ENCODE measurements at places on chromosomes 5 and 9. TPM values are rescaled to one million over a fixed set of nuclear protein-coding genes. Genes with fewer than 3 reads are reported as not detected.

The SMIM32 gene
- not detected for total RNA-seq

The GRIA1 gene
- not detected for total RNA-seq

The KIAA1191 gene
- 52.2 TPM for total RNA-seq

The PCDHGA11 gene
- 18.8 TPM for total RNA-seq

The ZNF354C gene
- 3.3 TPM for total RNA-seq

The NIM1K gene
- total RNA-seq = 0.68 TPM

The TAF11L10 gene
- not detected for total RNA-seq

The PHYHD1 gene
- total RNA-seq = 33.5 TPM

The TMEM252 gene
- not detected for total RNA-seq

The DOK3 gene
- total RNA-seq = 2.1 TPM

The SLC1A3 gene
- 12.3 TPM for total RNA-seq

The AJM1 gene
- 1.1 TPM for total RNA-seq

The PCDHAC1 gene
- total RNA-seq = not detected

The ADGRV1 gene
- total RNA-seq = not detected

The CAVIN4 gene
- 0.25 TPM for total RNA-seq

The SLC22A4 gene
- 3.7 TPM for total RNA-seq

The SLC36A3 gene
- not detected for total RNA-seq

The ARSI gene
- total RNA-seq = 0.24 TPM

The PCDHA1 gene
- total RNA-seq = not detected

The TTLL11 gene
- 4.1 TPM for total RNA-seq

The SLC4A9 gene
- not detected for total RNA-seq

The NUTM2G gene
- total RNA-seq = not detected

The SPINK7 gene
- not detected for total RNA-seq

The GDA gene
- not detected for total RNA-seq

The STOML2 gene
- 105 TPM for total RNA-seq

The GADD45G gene
- 1.6 TPM for total RNA-seq

The NPM1 gene
- total RNA-seq = 1,077 TPM

The TNC gene
- 1.2 TPM for total RNA-seq

The TXNDC8 gene
- not detected for total RNA-seq

The CDKN2B-AS1 gene
- 1.2 TPM for total RNA-seq

The ANKRD31 gene
- 0.05 TPM for total RNA-seq

The ANKRD20A1 gene
- not detected for total RNA-seq

The AMBP gene
- total RNA-seq = 0.78 TPM
